ENCODE measurements at places on chromosomes 5 and 9.

DNA sequence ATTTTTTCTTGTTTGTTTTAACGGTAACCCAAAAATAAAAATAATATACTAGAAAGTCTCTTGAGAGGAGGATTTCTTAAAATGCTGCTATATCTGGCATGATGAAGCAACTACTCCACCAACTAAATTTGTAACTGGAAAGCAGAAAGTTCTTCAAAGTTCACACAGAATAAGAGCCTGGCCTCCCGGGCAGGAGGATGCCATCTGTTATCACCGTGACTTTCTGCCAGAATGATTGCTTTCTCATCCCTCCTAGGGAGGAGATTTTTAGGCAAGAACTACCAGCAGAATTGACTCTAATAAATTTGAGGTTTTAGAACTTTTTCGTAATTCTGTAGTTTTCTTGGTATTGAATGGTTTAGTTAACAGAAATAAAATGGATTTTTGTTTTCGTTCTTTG, 464.6 kb upstream of the ACTBL2 start:
- no peak for DNase-seq

DNA sequence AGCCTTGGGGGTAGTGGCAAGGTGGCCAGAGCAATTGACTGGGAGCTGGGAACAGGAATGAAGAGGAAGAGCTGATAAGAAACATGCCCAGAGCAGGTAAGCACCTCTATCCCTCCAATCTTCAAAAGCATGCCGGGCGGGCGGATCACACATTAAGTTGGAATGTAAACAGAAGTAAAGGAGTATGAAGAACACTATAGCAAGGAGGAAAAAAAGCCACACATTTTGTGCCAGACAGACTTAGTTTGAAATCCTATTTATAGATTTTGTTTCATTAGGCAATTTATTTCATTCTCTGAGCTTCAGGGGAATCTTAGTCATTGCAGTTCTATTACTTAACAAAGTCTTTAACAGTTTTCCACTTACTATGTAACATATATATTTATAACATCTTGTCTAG, 173.9 kb upstream of the TNC start:
- DNase-seq: no peak

DNA sequence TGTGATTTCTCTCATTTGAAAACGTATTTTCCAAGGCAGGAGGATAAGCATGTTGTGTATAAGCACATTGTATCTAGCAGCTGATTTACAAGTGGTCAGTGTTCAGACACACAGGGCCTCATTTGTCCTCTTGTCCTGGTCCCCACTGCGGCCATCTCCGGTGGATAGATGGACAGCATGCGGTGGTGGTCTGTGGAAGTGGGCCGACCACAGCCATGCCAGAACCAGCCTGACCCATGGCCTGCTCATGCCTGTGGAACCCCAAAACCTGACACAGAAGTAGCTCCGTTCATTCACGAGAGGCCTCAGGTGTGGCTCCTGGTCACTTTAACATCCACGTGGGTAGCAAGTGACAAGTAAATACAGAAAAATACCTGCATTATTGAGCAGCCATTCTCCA, 14.6 kb downstream of the IRX2 start:
- DNase-seq: no peak

DNA sequence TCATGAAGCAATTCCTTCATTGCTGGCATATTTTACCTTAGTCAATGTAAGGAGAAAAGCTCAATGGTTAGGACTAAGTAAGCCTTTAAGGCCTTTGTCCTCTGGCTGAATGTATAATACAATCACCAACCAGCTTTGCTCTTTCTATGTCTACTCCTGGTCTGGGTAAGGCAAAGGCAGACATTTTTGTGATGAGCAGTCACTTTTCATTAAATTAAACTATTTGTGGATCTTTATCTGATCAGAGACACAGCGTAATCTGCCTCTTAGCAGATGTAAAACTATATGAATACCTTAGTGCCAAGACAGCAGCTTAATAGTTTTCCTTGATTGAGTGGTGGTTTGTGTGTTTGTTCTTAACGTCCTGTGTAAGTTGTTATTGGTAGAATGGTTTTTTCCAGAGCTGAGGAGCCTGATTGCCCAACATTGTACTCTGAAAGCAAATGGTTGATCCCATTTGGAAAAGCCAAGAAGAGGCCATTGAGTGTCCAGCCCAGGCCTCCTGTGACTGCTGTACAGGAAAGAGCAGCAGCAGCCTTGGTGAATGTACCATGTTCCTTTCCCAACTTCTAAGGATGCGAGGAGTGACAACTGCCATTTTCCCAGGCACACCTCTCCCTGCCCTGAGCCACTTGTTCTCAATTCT, 16.5 kb upstream of the CXXC5 start:
- DNase-seq: no peak

GRCh38 chr5:170169996-170170395, 62.8 kb upstream of the C5orf58 start:
- DNase-seq: no peak

DNA sequence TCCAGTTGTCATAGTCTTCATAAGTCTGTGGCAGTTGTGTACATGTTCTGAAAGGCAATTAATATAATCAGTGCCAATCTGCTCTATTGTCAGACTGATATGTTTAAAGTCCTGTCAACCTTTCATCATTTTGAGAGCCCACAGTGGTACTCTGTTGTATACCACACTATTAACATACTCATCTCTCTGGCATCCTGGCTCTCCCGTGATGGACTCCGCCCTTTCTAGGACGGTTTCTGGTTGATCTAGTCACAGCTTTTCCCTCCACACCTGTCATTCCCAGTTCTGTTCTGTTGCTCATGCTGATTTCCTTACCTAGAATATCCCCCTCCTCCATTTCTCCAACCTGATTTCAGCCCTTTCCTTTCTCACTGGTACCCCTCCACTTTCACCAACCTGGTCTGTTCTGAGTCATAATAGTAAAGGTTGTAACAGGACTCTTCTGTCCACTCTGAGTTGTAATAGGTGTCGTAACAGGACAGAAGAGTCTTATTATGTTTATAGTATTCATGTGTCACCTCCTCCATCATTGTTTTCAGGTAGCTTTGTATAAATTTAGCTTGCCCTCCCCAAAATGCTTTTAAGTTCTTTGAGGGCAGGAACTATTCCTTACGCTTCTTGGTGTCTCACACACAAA, 4.1 kb downstream of the PTCD2 start:
- DNase-seq: no peak

DNA sequence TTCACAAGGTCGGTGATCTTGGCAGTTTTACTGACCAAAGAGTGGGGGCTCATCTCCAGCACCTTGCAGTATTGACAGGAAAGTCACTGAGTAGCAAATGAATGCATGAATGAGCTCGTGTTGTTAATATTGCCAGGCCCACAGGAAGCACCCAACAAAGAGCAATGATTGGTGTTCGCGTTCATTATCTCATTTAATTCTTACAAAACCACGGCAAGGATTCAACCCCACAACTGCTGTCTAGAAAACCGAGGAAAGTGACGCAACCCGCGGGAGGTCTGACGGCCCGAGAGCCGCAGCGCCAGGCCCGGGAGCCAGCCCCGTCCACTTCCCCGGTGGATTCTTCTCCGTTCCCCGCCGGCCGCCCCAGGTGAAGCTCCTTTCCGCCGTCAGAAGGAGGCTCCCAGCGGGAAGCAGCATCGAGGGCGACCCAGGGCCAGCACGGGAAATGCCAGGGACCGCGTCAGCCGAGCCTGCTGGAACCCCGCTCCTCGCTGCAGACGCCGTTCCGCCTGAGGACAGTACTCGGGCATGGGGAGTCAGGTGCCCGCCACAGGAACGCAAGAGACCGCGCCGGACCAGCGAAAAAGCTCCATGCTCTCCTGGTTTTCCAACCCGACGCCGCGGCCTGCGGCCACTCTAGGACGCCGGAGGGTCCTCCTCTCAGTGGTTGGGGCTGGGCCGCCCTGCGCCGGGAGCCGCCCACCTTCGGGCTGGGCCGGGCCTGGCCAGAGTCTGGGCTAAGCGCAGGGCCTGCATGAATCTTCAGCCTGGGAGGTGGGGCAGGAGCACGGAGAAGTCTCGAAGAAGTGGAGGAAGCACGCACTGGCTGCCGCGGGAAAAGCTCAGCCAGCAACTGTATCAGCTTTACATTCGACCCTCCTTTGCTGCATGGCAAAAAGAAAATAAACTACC, 19.8 kb upstream of the FER start:
- peak; percentile 79 for DNase-seq

GRCh38 chr9:90368241-90368640, 274.4 kb downstream of the DIRAS2 start:
- no peak for DNase-seq

DNA sequence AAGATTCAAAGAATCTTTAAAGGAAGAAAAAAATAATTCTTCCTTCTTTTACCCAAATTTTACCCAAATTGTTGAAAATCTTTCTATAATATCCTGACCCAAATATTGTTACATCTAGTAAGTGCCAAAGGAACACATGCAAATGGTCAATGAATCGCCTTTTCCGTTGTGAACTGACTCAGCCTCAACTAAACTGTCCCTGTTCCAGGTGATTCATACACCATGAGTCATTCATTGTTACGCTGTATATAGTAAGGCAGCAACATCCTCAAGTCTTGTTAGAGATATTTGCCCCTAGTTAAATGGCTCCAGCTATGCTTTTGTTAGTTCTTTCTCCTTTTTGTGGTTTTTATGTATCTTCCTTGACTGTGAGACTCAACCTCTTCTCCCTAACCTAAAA, 9.7 kb downstream of the PTGER4 start:
- peak; percentile 87 for DNase-seq

- peak; percentile 41 for DNase-seq
These were observed 96.3 kb upstream of the RANBP3L start for GRCh38 chr5:36397901-36398536.

DNA sequence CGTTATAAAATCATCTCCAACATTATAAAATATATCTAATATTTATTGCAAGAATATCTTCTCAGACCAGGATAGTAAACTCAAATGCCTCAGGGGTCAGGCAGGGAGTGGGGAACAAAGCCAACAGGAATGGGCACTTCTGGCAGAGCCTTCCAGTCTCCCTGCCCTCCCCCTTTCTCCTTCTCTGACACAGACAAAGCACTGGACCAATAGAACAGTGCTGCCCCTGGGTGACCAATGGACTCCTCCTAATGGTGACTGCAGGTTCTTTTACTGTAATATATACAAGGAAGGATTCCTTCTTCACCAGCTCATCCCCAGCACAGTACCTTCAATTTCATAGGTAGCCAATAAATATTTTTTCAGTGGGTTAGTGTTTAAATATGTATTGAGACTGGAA, 31.1 kb upstream of the MAMDC2 start:
- no peak for DNase-seq

- DNase-seq: no peak
These were observed 180.0 kb downstream of the KIF4B start for GRCh38 chr5:155193483-155194107.

DNA sequence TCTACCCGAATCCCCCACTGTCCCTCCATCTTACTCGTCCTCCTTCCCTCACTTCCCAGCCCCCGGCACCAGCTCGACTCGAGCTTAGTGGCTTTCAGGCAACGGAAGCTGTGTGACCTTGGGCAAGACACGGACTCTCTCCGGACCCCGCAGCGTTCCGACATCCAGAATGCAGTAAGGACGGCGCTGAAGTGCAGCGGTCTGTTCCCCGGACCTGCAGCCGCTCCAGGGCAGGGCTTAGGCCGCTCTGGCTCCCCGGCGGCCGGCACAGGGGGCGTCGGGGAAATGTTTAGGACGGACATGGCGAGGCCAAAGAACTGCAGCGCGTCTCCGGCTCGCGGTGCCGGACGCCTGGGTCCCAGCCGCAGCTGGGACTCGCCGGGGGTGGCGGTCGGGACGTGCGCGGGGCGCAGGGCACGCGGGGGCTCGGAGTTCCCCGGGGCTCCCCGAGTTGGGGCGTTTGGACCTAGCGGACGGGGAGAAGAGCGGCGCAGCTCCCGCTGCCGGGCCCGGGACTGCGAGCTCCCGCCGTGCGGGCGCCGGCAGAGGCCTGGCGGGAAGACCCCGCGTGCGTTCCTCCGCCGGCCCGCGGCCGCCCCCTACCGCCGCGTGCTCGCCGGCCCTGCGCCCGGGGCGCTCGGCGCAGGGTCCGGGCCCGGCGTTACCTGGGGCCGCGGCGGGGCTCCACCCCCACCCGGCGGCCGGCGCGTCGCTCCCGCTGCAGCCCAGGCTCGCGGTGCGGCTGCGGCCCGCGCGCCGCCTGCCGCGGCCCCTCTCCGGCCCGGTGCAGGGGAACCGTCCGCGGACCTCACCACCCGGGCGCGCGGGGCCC, 5.6 kb upstream of the RNF44 start:
- peak; percentile 35 for DNase-seq

- DNase-seq: no peak
These were observed 293.6 kb downstream of the KCTD16 start for GRCh38 chr5:144464306-144464705.

DNA sequence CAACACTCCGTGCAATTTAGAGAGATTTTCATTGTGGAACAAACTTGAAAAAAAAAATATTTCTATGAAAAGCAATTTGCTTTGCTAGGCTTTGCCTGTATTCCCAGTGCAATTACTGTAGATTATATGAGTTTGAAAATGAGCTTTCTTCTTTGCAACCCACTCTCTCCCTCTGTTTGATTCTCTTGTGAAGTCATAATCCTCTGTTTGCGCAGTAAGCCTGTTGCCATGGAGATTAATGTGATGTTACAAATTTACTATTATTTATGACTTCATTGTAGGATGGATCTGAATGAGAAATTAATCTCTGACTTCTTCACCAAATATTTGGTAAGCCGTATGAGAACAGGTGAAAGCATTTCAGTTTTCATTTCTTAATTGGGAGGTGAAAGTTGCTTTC, 320.3 kb downstream of the SPATA31D1 start:
- DNase-seq: no peak

- no peak for DNase-seq
These were observed 46.2 kb upstream of the TNPO1 start for GRCh38 chr5:72770266-72770665.

DNA sequence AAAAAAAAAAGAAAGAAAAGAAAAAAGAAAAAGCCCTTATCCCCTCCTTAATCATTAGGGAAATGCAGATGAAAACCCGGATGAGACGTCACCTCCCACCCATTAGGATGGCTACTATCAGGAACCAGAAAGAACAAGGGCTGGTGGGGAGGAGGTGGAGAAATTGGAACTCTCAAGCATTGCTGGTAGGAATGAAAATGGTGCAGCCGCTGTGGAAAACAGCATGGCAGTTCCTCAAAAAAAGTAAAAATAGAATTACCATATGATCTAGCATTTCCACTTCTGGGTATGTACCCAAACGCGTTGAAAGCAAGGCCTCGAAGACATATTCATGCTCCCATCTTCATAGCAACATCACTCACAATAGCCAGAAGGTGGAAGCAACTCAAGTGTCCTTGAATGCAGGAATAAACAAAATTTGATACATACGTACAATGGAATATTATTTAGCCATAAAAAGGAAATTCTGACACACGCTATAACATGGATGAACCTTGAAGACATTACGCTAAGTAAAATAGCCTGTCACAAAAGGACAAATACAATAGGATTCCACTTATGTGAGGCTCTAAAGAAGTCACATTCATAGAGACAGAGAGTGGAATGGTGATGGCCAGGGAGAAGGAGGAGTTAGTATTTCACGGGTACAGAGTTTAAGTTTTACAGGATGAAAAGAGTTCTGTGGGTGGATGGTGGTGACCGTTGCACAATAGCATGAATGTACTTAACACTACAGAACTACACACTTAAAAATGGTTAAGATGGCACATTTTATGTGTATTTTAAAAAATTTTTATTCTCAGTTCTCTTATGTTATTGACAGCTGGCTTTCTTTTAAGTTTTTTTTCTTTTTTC, 166.8 kb upstream of the IER5L start:
- peak; percentile 65 for DNase-seq

GRCh38 chr9:131475956-131476776, 26.6 kb upstream of the POMT1 start:
- DNase-seq: peak; percentile 1
